Activated T-cell treated with anti-CD3 and anti-CD28 coated beads for 4 hours (primary cell): ENCODE measurements at places on chromosomes 12 and 14.

GRCh38 chr12:31371256-31371620 is 45.3 kb upstream of the SINHCAF start:
- DNase-seq = no peak

GRCh38 chr12:45331552-45331951 is 115.7 kb downstream of the ANO6 start:
- no peak for DNase-seq

DNA sequence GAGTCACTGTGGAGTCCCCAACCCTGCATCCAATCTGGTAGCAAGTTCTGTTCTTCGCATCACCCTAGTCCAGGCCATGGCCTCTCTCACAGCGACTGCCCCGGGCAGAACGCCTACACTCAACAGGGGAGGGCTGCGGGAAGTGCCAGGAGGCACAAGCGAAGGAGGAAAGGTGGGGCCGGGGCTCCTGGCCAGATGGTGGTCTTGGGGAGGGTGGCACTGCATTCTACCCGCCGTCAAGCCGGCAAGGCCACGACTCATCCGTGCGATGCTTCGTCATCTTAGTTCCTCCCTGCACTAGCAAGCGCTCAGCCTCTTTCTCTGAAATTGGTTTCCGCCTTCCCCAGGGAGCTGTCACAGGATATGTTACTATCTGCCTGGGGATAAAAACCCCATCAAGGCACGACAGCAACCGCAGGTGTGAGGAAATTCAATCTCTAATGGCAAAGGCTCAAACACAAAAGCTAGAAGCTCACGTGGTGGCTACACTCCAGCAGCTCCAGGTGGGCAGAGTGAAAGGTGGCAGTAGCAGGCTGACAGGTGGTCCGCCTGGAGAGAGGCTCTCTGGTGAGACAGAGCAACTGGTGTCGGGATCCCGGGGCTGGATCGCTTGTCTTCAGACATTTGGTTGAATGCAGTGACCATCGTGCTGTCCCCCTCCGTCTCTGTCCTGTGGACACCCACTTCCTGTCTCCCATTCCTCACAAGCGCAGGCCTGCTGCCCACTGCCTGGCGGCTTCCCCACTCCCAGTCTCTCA is 34.1 kb downstream of the ACADS start:
- no peak for DNase-seq

- DNase-seq = no peak
These were observed 13.4 kb downstream of the SSTR1 start for GRCh38 chr14:38221077-38221476.

DNA sequence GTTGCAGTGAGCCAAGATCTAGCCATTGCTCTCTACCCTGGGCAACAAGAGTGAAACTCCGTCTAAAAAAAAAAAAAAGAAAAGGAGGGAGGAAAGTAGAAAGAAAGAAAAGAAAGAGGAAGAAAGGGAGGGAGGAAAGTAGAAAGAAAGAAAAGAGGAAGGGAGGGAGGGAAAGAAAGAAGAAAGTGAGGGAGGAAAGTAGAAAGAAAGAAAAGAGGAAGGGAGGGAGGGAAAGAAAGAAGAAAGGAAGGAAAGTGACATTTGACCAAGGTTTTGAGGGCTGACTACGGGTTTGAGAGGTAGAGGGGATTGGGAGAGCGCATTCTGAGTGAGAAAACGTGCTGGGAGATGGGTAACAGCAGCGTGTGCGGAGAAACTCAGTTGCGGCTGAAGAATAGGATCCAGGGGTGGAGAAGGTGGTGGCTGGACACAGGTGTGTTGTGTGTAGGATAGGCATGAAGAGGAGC is 521 bp upstream of the PAPLN start:
- DNase-seq = no peak

DNA sequence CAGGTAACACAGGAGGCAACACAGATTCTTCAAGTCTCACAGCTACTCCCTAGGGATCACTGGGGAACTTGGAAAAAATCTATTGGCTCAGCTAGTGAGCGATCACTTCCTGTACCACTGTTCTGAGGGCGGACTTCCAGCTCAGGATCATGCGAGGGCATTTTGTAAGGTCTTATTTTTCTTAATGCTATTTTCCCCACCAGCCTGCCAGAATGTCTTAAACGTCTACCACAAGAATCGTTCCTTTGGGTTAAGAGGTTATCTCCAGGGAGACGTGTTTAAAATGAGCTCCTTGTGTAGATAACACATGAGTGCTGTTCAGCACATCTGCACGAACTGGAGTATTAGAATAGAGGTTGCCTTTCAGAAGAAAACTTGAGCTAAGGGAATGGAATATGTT is 162.6 kb downstream of the ETNK1 start:
- DNase-seq = no peak

- DNase-seq = no peak
These were observed 57.6 kb downstream of the BEGAIN start for GRCh38 chr14:100529561-100530031.

GRCh38 chr14:50047274-50047676 is 69.1 kb downstream of the VCPKMT start:
- no peak for DNase-seq

GRCh38 chr12:86260183-86260582 is 4.0 kb upstream of the MGAT4C start:
- DNase-seq = no peak

DNA sequence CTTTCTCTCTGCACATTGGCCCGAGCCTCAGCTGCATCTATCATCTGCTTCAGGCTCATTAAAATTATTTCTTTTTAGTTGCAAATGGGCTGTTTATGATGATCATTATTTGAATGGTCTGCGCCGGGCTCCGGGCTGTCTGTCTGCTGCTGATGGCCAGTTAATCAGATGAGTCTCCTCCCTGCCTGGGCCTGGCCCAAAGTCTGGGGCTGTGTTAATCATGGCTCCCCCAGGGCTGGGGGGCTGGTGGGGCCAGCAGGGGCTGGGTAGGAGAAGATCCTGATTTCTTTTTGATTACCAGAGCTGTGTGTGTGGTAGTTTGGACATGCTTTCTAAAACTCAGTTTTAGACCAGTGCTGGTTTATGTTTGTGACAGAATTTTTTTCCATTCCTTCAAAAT is 159.1 kb downstream of the PHETA1 start:
- no peak for DNase-seq

DNA sequence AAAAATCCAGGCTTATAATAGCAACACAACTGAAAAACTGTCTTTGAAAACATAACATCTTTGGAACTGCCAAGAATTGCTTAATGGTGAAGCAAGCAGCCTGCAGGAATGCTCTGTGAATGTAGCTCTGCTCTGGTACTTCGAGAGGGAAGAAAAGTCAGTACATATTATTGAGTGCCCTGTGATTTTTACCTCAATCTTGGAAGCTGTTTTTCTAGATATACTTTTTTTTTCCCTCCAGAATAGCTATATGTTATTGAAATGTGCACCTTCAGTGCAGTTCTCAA is 508.1 kb downstream of the PCNX1 start:
- no peak for DNase-seq

- no peak for DNase-seq
These were observed 189.5 kb upstream of the NTF3 start for GRCh38 chr12:5242440-5242839.

DNA sequence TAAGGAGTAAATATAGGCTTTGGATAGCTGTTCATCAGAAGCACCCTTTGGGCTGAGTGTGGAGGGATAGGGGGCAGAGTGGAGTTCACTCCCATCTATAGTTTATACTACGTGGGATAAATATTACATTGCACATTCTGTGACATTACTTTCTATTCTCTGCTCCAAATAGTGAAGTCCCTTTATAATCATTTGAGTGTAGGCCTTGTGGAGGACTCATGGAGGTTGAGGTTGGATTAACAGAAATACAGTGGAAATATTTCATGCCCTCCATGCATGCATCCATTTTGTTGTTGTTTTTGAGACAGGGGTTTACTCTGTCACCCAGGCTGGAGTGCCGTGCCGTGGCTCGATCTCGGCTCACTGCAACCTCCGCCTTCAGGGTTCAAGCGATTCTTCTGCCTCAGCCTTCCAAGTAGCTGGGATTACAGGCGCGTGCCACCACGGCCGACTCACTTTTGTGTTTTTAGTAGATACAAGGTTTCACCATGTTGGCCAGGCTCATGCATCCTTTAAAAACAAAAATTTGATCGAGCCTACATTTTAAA is 1.4 kb downstream of the CHPT1 start:
- no peak for DNase-seq

- DNase-seq = no peak
These were observed 58.4 kb downstream of the SLC25A21 start for GRCh38 chr14:37114002-37114401.

DNA sequence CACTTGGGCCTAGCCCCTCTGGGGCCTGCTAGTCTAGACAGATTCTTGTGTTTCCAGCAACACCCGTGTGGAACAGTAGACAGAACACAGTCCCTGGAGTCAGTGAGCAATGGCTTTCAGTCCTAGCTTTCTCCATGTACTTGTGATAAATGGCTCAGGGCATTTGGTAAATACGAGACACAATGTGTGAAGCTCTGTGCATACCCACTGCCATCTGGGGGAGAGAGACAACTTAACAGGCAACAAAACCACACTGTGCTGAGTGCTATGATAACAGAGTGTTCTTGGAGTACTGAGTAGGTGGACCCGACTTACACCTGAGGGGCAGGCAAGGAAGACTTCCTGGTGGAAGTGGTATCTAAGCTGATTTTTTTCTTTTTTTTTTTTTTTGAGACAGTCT is 86.3 kb upstream of the TBX3 start:
- no peak for DNase-seq

- DNase-seq = no peak
These were observed 57.1 kb downstream of the ZDHHC17 start for GRCh38 chr12:76820888-76821482.

DNA sequence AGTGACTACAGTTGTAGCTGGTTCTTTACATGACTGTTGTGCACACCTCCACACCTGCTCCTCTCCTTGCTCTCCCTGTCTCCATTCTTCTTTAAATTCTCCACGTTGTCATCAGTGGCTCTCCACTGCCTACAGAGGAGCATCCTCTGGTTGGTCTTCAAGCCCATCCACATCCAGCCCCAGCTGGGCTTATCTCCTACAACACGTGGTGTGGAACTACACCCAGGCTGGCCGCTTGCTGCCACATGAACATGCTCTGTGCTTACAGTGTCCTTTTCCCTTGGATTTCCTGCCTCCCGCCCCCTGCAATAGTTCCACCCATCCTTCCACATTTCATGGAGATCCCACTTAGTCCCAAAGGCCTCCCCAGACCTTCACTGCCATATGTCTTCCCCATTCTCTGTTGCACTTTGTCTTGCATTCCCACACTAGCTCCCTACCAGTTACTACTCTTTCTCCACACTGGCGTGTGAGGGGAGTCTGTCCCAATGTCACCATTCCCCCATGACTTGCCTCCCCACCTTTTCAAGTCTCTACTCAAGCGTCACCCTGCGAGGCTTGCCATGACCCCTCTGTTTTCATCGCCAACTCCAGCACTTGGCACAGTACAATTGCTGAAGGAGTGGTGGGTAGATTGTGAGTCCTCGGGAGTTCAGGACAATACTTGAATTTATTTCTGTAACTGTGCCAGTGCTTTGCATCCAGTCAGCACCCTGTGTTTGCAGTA is 9.8 kb upstream of the MCRS1 start:
- DNase-seq = no peak

DNA sequence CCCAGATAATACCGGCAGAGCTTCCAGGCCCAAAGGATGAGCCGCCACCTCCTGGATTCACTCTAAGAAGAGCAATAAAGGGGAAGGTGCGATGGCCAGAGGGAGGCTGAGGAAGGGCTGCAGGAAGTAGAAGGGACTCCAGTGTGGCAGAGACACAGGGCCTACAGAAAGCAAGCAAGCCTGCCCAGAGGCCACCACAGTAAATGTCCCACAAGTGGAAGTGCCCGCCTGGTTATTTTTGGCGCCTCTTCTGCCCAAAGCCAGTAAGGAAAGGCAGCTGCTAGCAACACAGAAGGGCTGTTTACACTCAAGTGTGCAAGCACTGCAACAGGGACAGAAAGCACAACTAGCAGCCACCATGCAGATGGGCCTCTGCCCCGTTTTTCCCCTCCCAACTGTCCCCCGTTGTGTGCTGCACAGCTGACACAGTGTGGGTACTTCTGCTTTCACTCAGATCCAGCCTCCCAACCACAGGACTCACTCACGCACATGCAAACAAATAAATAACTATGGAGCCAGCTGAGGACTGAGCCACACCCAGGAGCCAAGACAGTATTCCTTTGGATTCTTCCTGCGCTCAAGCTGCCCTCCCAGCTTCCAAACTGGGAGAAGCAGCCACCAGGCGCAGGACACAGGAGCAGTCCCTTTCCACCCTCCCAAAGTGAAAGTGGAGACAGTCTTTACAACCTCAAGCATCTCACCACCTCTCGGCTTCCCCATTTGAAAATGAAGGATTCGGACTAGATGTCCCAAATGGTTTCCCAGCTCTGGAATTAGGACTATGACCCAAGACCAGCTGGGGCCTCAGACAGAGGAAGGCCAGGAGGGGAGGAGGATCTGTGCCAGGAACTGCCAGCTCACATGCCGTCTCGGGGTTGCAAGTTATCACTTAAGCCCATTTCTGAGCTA is 40.0 kb upstream of the PNMA1 start:
- DNase-seq = no peak

GRCh38 chr12:29164477-29165393 is 15.7 kb downstream of the FAR2 start:
- DNase-seq = no peak

- DNase-seq = no peak
These were observed 62.2 kb upstream of the CAPRIN2 start for GRCh38 chr12:30816742-30817465.

DNA sequence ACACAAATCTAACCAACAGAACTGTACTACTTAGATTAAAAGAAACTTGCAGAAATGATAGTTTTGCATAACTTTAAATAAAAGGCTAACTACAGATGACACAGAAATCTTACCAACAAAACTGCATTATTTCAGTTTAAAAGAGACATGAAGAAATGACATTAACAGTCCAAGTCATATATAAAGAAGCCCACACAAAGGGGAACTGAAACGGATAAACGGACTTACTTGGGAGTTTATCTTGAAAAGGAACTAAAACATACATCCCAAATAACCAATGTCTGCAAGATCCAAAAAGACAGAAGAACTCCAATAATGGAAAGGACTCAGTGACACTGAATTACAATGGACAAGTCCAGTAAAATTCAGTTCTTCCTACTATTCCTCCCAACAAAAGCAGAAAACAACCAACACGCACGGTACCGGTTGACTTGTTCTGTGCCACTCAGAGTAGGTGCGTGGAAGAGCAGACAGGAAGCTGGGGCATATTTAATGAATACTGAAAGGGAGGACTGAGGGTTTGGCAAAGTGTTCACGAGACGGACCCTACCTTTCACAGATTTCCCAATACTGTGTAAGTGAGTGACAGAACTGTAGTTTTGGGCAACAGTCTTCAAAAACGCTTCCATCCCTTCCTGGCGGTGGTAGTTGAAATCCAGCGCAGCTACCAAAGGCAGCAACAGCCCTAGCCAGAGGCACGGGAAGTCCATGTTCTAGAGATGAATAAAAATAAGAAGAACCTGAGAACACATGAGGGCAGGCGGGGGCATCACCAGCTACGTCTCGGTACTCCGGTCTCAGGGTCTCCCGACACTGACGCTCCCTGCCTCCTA is 627 bp downstream of the CPM start:
- no peak for DNase-seq

- no peak for DNase-seq
These were observed 114.7 kb upstream of the MYL2 start for GRCh38 chr12:111034886-111035577.

GRCh38 chr12:132471858-132472255 is 18.1 kb upstream of the FBRSL1 start:
- no peak for DNase-seq
